Activated CD4-positive, alpha-beta memory T cell treated with anti-CD3 and anti-CD28 coated beads for 36 hours (primary cell): ENCODE measurements at places on chromosomes 6 and 20. TPM values are rescaled to one million over a fixed set of nuclear protein-coding genes. Genes with fewer than 3 reads are reported as not detected.

DNA sequence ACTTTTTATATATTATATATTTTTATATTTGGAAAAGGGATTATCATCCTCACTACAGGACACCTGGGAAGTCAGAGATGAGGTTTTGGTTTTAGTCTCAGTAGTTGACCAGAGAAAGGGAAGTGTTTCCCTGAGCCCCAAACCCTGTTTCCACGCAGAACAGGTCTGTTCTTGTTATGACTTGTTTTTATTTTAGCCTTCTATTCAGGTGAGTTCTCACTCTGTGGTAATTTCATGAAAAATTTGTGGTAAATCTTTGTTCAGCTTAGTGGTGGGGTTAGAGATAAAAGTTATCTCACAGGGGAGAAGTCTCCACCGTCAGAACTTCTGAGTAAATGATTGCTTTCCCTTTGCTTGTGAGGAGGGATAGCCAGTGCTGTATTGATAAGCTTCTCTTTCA is 224.9 kb downstream of the FARS2 start:
- H3K27me3 ChIP-seq = no peaks in the 10 kb centered on the region
- H3K36me3 ChIP-seq = peaks cover 12% of the 10 kb centered on the region
- H3K27ac ChIP-seq = no peak overlapping the region
- DNase-seq = no peak

GRCh38 chr6:138250513-138251247 is 32.4 kb upstream of the PBOV1 start:
- DNase-seq = no peak
- no peaks in the 10 kb centered on the region for H3K36me3 ChIP-seq
- no peak overlapping the region for H3K4me3 ChIP-seq

DNA sequence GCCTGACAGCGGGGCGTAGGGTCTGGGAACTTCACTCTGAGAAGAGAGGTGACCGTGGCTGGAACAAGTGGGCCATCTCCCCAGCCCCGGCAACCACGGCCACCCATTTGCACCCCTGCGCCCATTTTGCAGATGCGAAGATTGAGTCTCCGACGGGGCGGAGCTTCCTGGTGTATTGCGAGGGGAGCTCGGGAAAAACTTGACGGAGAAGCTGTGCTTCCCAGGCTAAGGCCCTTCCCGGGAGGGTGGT is 653 bp downstream of the ZNF335 start:
- peak overlapping the region; percentile 85 for H3K4me3 ChIP-seq
- DNase-seq = no peak
- H3K27me3 ChIP-seq = peaks cover 3% of the 10 kb centered on the region

DNA sequence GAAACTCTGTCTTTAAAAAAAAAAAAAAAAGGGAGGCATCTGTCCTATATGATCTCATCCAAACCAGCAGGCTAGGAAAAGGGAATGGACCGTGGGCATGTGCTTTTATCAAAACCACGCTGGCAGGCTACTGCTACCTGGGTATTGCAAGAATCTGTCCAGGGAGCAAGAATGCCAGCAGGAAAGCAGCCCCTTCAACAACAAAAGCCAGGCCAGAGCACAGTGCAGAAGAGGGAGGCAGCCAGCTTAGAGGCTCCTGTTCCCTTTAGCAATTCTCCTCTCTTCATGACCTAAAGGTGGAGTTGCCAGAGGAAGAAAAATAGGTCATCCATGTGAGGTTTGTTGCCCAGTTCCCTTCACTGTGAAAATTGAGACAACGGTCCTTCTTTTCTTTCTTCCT is 18.2 kb downstream of the TBC1D20 start:
- H3K27ac ChIP-seq = no peak overlapping the region
- no peak overlapping the region for H3K4me3 ChIP-seq
- no peak for DNase-seq
- no peaks in the 10 kb centered on the region for H3K27me3 ChIP-seq
- peaks cover 15% of the 10 kb centered on the region for H3K4me1 ChIP-seq

DNA sequence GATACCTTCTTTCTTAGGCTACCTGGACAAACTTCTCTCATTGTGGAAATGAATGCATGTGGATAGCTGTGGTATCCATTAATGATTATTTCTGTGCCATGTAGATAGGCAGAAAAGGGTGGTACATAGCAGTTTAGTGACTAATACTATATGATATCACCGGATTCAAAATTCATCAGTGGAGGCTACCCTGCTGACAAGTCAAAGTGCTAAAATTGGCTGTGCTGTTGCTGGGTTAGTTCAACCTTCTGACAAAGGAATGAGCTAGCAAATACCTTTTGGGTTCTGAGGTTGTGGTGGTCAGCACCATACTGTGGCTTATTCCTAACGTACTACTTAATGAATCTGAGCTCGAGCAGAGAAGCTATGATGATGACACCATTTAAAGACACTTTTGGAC is 109.1 kb downstream of the TFAP2B start:
- H3K4me1 ChIP-seq = no peaks in the 10 kb centered on the region
- H3K27ac ChIP-seq = no peak overlapping the region
- no peaks in the 10 kb centered on the region for H3K27me3 ChIP-seq
- H3K36me3 ChIP-seq = no peaks in the 10 kb centered on the region

DNA sequence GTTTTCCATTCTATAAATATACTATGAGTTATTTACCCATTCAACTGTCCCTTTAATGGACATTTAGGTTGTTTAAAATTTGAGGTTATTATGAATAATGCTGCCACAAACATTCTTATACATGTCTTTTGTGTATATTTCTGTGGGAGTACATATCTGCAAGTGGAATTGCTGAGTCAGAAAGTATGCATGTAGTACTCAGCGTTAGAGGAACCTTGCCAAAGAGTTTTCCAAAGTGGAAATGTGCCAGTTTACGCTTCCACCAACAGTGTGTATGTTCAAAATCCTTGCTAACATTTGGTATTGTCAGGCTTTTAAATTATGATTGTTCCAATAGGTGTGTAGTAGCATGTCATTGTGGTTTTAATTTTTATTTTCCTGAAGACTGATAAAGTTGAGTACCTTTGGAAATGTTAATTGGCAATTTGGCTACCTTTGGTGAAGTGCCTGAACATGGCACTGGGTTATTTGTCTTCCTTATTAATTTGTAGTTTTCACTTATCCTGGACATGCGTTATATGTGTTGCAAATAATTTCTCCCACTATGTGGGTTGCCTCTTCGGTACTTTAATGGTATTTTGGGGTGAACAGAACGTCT is 341.2 kb downstream of the CD83 start:
- no peak for DNase-seq
- H3K27me3 ChIP-seq = no peaks in the 10 kb centered on the region
- peaks cover 25% of the 10 kb centered on the region for H3K4me1 ChIP-seq
- H3K27ac ChIP-seq = no peak overlapping the region
- no peaks in the 10 kb centered on the region for H3K36me3 ChIP-seq
- H3K4me3 ChIP-seq = no peak overlapping the region

DNA sequence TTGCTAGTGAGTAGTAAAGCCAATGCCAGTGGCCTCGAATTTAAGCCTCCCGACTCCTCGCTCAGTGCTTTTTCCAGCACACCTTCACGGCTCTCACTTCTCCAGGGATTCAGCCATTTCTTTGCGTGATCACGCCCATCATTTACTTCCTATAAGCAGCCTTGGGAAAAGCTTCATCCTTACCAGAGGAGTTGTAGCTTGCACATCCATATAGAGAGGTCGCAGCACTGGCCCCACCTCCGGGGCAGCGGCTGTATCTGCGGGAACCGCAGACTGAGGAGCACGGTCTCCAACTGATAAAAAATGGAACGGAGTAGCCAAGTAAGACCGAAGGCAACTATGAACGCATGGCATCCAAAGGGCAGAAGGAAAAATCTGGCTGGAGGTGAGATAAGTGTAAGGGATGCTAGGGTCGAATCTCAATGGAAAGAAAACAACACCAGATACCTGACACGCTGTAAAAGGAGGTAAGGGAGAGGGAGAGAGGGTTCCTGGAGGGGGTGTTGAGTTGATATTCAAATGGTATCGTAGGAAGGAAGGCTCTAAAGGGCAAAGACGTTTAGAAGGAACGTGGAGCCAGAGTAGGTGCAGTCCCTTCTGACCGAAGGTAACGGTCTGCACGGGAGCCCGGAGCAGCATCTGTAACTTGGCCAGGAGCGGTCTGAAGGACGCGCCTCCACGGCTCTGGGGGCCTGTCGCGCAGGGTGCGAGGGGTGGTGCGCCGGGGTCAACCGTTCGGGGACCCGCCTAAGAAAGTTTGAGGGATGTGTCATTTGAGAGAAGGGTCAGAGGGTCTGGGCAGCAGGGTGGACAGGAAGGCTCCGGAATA is 640 bp downstream of the NFS1 start:
- H3K27ac ChIP-seq = peak overlapping the region; percentile 78
- DNase-seq = no peak
- peaks cover 47% of the 10 kb centered on the region for H3K4me1 ChIP-seq
- H3K4me3 ChIP-seq = peak overlapping the region; percentile 88
- no peaks in the 10 kb centered on the region for H3K27me3 ChIP-seq

GRCh38 chr6:37623666-37624065 is 74.0 kb downstream of the MDGA1 start:
- H3K4me3 ChIP-seq = no peak overlapping the region
- H3K27ac ChIP-seq = no peak overlapping the region
- H3K36me3 ChIP-seq = no peaks in the 10 kb centered on the region
- peaks cover 8% of the 10 kb centered on the region for H3K27me3 ChIP-seq

GRCh38 chr6:138250053-138250452 is 31.8 kb upstream of the PBOV1 start:
- H3K36me3 ChIP-seq = no peaks in the 10 kb centered on the region
- no peak overlapping the region for H3K27ac ChIP-seq
- no peak for DNase-seq
- H3K4me3 ChIP-seq = no peak overlapping the region
- peaks cover 4% of the 10 kb centered on the region for H3K27me3 ChIP-seq

DNA sequence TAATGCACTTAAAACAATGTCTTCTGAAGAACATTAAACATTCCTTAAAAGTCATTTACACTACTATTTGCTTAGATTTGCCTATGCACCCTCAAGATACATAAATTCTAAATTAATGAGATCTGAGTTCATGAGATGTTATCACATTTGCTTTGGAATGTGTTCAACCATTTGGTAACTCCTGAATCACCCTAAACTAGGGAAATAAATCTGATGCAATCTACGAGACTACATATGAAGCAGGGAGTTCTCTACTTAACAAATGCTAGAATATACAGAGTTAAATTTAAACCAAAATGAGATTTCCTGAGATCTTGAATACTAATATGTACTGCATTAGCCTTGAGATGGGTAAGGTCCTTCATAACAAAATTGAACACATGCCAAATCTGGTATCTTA is 170.1 kb downstream of the CLIC5 start:
- H3K36me3 ChIP-seq = no peaks in the 10 kb centered on the region
- H3K4me1 ChIP-seq = no peaks in the 10 kb centered on the region
- no peak overlapping the region for H3K27ac ChIP-seq

- H3K4me3 ChIP-seq = no peak overlapping the region
- H3K27me3 ChIP-seq = no peaks in the 10 kb centered on the region
- H3K4me1 ChIP-seq = no peaks in the 10 kb centered on the region
- no peak overlapping the region for H3K27ac ChIP-seq
Observed at GRCh38 chr6:117397536-117398227, 28.1 kb downstream of the ROS1 start.

DNA sequence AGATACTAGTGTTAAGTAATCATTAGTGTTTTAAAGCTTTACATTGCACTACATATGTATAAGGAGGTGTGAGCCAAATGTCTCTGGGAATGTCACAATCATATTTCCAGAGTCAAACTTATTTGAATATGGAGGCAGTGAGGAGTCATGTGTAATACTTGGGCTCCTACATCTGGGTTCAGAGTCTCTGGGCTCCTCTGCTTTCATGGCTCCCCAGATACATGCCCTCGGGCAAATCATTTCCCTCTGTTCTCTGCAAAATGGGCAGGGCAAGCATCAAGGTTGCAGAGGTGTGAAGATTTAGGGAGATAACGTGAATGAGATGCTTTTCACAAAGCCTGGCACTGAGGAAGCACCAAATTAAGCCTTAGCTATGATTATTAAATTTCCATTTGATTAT is 138.3 kb upstream of the SGK1 start:
- H3K4me3 ChIP-seq = no peak overlapping the region
- no peaks in the 10 kb centered on the region for H3K36me3 ChIP-seq
- peaks cover 7% of the 10 kb centered on the region for H3K4me1 ChIP-seq
- no peak for DNase-seq
- no peaks in the 10 kb centered on the region for H3K27me3 ChIP-seq

- no peaks in the 10 kb centered on the region for H3K4me1 ChIP-seq
- no peaks in the 10 kb centered on the region for H3K36me3 ChIP-seq
- no peak overlapping the region for H3K4me3 ChIP-seq
- DNase-seq = no peak
- no peak overlapping the region for H3K27ac ChIP-seq
- no peaks in the 10 kb centered on the region for H3K27me3 ChIP-seq
Observed at GRCh38 chr6:68976260-68976659, 341.2 kb downstream of the ADGRB3 start.

DNA sequence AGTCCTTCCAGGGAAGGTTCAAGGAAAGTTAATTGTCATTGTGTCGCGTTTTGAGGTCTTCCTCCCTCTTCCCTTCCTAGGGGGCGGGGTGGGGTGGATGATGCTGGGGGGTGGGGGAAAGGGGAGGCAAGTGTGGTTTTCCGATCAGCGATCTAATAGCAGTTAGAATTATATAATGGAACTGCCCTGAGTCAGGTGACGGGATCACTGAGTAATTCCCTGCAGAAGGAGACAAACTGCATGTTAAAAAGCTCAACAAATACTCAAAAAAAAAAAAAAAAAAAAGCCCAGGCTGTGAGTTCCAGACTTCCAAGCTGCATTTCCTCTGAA is 240.4 kb downstream of the PHACTR1 start:
- peaks cover 38% of the 10 kb centered on the region for H3K27me3 ChIP-seq
- DNase-seq = no peak
- no peak overlapping the region for H3K27ac ChIP-seq
- H3K36me3 ChIP-seq = no peaks in the 10 kb centered on the region
- H3K4me3 ChIP-seq = peak overlapping the region; percentile 73

DNA sequence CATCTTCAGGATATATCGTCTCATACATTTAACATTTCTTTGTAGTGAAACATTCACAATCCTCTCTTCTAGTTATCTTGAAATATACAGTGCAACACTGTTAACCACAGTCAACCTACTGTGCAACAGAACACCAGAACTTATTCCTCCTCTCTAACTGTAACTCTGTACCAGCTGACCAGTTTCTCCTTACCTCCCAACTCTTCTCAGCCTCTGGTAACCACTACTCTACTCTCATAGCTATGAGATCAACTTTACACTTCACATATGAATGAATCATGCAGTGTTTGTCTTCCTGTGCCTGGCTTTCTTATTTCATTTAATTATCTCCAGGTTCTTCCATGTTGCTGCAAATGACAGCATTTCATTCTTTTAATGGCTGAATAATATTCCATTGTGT is 337.6 kb downstream of the BTBD9 start:
- H3K27me3 ChIP-seq = no peaks in the 10 kb centered on the region
- peaks cover 11% of the 10 kb centered on the region for H3K36me3 ChIP-seq
- no peak overlapping the region for H3K27ac ChIP-seq

GRCh38 chr6:108581237-108581931 is 20.7 kb downstream of the FOXO3 start:
- peak overlapping the region; percentile 16 for H3K27ac ChIP-seq
- H3K27me3 ChIP-seq = no peaks in the 10 kb centered on the region
- H3K36me3 ChIP-seq = no peaks in the 10 kb centered on the region
- no peak for DNase-seq
- H3K4me1 ChIP-seq = peaks cover 59% of the 10 kb centered on the region

The GTSF1L gene
- total RNA-seq = not detected

The MEI4 gene
- total RNA-seq = not detected

The POM121L2 gene
- total RNA-seq = not detected

The F13A1 gene
- total RNA-seq = not detected

The GDAP1L1 gene
- total RNA-seq = not detected

The ANKRD66 gene
- not detected for total RNA-seq
